Adrenal gland (tissue), 19 donors: ENCODE measurements at places on chromosomes 1 and 21. TPM values are rescaled to one million over a fixed set of nuclear protein-coding genes. Genes with fewer than 3 reads are reported as not detected.
A peak's percentile ranks its signal among the peaks of the same experiment; 100 is the strongest.

Gene HES2
- not detected for total RNA-seq

Gene ROR1
- 2.3 TPM for total RNA-seq

- H3K36me3 ChIP-seq = no peaks in the 10 kb centered on the region
- H3K27me3 ChIP-seq = no peaks in the 10 kb centered on the region
- H3K27ac ChIP-seq = no peak overlapping the region
- no peaks in the 10 kb centered on the region for H3K4me1 ChIP-seq
Measured at GRCh38 chr1:231138236-231138635, 23.6 kb upstream of the TRIM67 start.

DNA sequence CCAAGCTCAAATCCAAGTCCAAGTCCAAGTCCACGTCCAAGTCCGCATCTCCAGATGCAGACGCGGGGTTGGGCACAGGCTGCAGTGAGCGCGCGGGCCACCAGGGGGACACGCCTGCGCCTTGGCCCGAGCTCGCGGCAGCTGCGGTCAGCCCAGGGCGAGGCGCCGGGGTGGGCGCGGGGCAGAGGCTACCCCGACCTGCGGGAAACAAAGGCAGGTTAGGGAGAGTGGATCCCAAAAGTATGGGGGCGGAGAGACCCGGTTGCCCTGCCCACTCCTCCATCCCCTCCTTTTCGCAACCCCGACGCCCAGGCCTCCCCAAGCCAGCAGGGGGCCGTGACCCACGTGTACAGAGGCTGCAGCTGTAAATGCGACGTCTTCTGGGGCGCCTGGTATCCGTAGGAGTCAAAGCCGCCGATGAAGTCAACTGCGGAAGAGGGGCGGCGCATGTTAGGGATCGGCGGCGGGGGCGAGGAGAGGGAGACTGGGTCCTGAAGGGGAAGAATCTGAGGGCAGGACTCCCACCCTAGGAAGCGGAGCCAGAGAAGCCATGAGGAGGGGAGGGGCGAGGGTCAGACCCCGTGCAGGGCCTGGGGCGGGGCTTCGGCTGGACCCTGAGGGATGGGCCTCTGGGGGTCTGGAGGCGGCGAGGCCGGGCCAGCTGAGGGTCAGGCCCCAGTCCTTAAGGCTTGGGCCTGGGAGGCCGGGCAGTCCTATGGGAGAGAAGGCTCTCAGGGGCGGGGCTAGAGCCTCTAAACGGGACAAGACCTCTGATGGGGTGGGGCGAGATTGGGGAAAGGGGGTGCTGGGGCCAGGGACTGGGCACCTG lies 58.0 kb downstream of the NKAIN1 start:
- H3K4me1 ChIP-seq = peaks cover 15% of the 10 kb centered on the region
- no peaks in the 10 kb centered on the region for H3K36me3 ChIP-seq
- H3K27me3 ChIP-seq = no peaks in the 10 kb centered on the region
- H3K27ac ChIP-seq = no peak overlapping the region

DNA sequence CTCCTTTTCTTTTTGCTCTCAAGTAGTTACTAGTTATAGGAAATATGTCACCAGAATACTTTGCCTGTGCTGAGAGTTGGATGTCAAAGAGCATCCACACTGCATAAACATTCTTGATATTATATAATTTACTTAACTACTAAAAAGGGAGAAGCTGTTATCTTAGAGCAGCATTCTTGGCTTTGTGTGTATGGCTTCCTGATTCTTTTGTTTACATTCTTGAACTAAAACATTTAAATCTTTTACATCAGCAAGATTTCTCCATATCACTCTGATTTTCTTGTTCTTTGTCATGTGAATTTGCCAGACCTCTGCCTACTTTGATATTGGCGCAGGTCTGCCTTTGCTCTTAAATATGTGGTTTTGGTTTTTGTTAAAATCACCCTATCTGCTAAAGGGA lies 48.8 kb downstream of the SUCO start:
- H3K27ac ChIP-seq = no peak overlapping the region
- DNase-seq = no peak
- no peaks in the 10 kb centered on the region for H3K27me3 ChIP-seq
- H3K4me1 ChIP-seq = peaks cover 7% of the 10 kb centered on the region

Gene CAMK1G
- 3.8 TPM for total RNA-seq

Gene EXO5
- 7.1 TPM for total RNA-seq

DNA sequence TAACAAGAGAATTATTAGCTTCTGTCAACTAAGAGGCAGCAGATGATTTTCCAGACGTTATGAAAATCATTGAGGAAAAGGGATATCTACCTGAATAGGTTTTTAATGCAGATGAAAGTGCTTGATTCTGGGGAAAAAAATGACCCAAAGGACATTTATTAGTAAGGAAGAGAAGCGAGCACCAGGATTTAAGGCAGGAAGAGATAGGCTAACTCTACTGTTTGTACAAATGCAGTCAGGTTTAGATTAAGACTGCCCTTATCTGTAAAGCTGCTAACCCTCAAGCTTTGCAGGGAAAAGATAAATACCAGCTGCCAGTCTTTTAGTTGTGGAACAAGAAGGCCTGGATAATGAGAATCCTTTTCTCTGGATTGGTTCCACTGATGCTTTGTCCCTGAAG lies 33.0 kb upstream of the LRIG2 start:
- DNase-seq = no peak
- no peak overlapping the region for H3K27ac ChIP-seq
- no peaks in the 10 kb centered on the region for H3K27me3 ChIP-seq
- H3K4me1 ChIP-seq = peaks cover 7% of the 10 kb centered on the region

GRCh38 chr1:5151511-5151910 lies 497.1 kb downstream of the AJAP1 start:
- H3K36me3 ChIP-seq = no peaks in the 10 kb centered on the region
- no peak overlapping the region for H3K4me3 ChIP-seq
- no peak overlapping the region for H3K27ac ChIP-seq
- no peaks in the 10 kb centered on the region for H3K27me3 ChIP-seq

DNA sequence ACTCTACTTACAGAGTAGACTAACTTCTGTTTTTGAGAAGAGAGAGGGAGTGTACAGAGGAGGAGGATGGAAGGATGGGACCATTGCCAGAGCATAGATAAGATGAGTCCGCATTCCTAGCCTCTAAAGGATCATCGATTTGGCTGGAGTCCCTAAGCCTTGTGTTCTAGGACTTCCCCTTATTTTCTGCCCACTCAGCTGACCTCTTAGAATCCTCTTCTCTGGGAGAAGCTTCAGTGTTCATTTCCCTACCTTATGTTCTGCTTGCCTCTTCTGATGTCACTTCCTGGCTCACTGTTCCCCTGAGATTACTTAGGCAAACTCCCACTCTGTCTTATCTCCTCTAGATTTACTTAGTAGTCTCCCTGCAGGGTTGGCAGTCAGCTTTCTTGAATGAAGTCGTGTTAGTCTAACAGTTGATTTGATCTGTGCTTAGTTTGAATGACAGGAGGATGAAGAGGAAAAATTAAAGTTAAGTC lies 156.7 kb downstream of the SYT2 start:
- no peaks in the 10 kb centered on the region for H3K27me3 ChIP-seq
- H3K4me1 ChIP-seq = peaks cover 52% of the 10 kb centered on the region
- no peaks in the 10 kb centered on the region for H3K36me3 ChIP-seq
- H3K4me3 ChIP-seq = no peak overlapping the region
- DNase-seq = peak; percentile 72
- H3K27ac ChIP-seq = peak overlapping the region; percentile 58

- H3K27me3 ChIP-seq = no peaks in the 10 kb centered on the region
- H3K27ac ChIP-seq = no peak overlapping the region
- H3K4me3 ChIP-seq = no peak overlapping the region
- no peaks in the 10 kb centered on the region for H3K36me3 ChIP-seq
- DNase-seq = no peak
Measured at GRCh38 chr1:24177161-24177560, 9.9 kb downstream of the IFNLR1 start.

DNA sequence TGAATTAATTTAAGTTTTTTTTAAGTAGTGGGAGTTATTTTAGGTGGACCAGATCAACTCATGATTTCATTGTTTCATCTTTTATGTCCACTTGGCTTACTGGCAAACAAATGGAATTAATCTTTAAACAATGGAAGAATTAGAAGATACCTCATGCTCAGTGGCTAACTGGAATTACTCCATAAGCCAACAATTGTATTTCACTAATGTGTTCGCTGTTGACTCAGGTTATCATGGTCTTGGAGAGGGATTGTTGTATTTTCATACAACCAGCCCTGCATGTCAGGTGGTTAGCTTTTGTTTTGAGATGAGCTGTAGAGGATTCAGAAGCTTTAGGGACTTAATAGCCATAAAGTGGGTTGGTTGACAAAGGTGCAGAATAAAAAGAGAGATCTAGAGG lies 57.2 kb upstream of the HMCN1 start:
- H3K27ac ChIP-seq = no peak overlapping the region
- no peak overlapping the region for H3K4me3 ChIP-seq
- no peak for DNase-seq
- H3K36me3 ChIP-seq = no peaks in the 10 kb centered on the region
- no peaks in the 10 kb centered on the region for H3K27me3 ChIP-seq
- no peaks in the 10 kb centered on the region for H3K4me1 ChIP-seq

Gene C1orf226
- 3.4 TPM for total RNA-seq

Gene ERICH3
- 0.09 TPM for total RNA-seq

Gene CLEC20A
- not detected for total RNA-seq

- H3K27me3 ChIP-seq = no peaks in the 10 kb centered on the region
- no peaks in the 10 kb centered on the region for H3K36me3 ChIP-seq
- no peak for DNase-seq
Measured at GRCh38 chr1:111407301-111407700, 20.2 kb downstream of the OVGP1 start.

Gene FMO5
- 20.6 TPM for total RNA-seq

Gene FRRS1
- 20.6 TPM for total RNA-seq

DNA sequence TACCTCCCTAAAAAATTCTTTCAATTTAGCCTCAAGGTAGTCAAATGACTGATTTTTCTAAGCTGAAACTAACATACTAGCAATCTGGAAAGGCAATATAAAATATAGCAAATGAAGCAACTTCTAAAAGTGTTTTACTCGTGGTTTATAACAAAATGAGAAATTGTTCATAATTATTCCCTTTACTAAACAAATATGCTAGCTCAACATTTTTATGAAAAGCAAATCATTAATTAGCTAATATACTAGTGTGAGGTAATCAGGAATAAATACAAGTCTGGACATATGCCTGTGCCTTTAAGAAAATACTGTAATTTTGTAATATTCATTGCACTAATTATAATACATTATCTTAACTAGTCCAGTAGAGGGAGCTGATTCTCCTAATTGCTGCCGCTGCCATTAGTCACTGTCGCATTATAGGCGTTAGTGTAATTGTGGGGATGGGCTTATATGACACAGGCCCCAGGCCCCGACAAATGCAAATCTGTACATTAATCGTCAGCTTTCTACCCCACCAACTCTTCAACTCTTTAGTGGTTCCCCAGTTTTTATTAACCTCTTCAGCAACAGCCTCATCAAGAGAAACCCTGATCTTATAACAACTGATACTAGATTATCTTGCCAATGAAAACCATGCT lies 160.9 kb downstream of the GABPA start:
- no peaks in the 10 kb centered on the region for H3K36me3 ChIP-seq
- no peak overlapping the region for H3K4me3 ChIP-seq
- DNase-seq = no peak
- H3K4me1 ChIP-seq = no peaks in the 10 kb centered on the region

DNA sequence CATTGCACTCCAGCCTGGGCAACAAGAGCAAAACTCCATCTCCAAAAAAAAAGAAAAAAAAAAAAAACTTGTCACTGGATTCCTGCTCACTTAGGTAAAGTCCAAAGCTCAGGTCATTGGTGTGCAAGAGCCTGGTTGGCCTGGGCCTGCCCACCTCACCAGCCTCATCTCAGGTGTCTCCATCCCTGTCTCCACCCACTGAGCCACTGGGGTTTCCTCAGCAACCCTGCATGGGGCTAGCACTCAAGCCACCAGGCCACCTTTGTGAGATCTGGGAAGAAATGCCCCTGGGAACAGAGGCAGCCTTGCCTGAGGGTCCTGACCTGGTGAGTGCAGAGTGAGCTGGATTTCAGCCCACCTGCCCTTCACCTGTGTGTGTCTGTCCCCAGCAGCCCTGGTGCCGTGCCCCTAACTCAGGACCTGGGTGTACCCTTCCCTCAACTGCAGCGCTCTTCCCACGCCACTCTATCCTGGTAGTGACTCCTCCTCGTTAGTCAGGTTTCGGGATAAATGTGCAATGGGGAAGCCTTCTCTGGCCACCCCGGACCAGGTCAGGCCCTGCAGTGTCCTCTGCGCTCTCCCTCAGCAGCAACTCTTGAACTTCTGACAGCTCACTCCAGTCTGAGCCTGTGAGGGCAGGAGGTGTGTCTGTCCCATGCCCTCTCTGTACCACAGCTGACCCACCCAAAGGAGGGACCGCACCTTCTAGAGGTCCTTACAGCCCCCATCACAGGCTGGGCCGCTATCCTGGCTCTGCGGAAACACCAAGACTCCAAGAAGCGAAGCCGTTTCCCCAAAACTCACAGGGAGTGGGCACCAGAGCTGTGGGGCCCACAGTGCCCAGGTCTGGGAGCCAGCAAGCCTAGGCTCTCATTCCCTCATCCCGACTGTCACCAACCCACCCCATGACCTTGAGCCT lies 3.3 kb downstream of the PDZK1IP1 start:
- peaks cover 1% of the 10 kb centered on the region for H3K27me3 ChIP-seq
- H3K4me1 ChIP-seq = peaks cover 8% of the 10 kb centered on the region
- no peak overlapping the region for H3K27ac ChIP-seq
- DNase-seq = no peak

DNA sequence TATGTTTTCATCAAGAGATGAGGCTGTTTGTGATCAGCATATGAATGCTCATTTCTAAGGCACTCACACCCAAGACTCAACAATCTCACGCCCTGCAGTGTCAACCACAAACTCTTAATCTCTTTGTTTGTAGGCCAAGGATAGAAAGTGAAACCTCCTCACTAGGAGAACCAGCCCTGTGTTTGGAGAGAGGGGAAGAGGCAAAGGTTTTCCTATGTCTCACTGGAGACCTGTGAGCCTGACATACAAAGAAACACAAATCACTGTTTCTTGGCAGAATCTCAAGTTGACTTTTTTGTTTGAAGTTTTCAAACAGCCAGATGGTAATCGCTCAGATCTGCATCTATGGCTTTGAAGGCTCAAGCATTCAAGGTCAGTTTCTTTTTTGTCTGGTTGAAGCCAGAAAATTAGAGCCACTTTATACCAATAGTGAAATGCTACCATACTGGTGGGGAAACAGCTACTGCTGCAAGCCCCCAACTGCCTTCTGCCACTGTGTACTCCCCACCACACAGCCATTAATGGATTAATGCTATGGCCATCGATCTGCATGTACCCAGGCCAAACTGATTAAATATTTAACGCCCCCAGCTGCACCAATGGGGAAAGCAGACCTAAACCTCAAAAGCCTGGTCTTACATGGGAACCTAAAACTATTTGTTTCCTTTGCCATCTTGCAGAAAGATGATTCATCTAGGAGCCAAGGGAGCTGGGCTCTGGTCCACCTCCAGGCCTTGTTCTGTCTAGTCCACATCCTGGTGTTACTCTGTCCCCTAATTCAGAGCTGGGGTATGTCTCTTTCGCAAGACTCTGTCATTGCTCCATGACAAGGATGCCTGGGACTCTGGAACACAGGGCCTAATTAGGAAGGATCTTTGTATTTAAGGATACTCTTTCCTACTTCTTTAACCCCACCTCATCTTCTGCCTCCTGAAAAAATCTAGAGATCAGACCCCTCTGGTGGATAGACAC lies 16.3 kb downstream of the PDZK1 start:
- peaks cover 22% of the 10 kb centered on the region for H3K4me1 ChIP-seq
- peak overlapping the region; percentile 45 for H3K27ac ChIP-seq
- H3K27me3 ChIP-seq = no peaks in the 10 kb centered on the region
- H3K36me3 ChIP-seq = no peaks in the 10 kb centered on the region
- no peak overlapping the region for H3K4me3 ChIP-seq

Gene NBPF6
- total RNA-seq = 0.14 TPM

Gene PCNT
- total RNA-seq = 33.9 TPM

Gene CFH
- 39.7 TPM for total RNA-seq
